ENCODE measurements at places on chromosomes 11 and 22. TPM values are rescaled to one million over a fixed set of nuclear protein-coding genes. Genes with fewer than 3 reads are reported as not detected.

DNA sequence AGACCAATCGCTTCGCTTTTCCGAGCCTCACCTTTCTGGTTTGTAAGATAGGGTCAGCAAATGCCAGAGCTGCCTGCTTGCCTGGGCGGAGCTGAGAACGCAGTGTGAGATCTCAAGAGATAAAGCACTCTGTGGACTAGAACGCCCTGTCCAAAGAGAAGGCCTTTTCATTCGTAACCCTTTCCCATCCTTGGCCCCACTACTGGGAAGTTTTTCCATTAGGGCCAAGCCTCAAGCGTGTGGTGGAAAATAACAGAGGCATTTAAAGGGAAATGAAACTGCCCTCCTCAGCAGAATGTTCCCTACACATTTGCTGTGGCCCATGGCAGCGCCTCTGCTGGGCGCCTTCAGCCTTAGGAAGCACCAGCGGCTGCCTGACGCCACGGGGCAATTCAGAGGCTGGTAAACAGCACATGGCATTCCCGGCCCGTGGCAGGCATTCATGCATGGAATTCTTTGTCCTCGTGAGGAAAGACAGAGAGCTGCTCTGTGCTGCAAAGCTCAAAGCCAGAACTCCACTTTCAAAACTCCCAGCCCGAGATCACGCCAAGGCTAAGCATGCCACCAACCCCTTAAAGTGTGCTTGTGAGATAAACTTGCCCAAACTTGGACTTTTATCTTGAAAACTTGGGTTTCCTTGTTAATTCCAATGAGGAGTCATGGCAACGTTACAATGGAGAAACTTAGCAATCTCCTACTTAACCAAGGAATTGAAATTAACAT lies 38.1 kb downstream of the AHNAK start:
- no peak for DNase-seq

GRCh38 chr11:44032299-44033085 lies 15.3 kb upstream of the ACCSL start:
- DNase-seq = no peak

- DNase-seq = no peak
These were observed 12.1 kb downstream of the SPATA19 start for GRCh38 chr11:133832991-133833897.

- no peak for DNase-seq
These were observed 961 bp downstream of the SUSD2 start for GRCh38 chr22:24181996-24182899.

DNA sequence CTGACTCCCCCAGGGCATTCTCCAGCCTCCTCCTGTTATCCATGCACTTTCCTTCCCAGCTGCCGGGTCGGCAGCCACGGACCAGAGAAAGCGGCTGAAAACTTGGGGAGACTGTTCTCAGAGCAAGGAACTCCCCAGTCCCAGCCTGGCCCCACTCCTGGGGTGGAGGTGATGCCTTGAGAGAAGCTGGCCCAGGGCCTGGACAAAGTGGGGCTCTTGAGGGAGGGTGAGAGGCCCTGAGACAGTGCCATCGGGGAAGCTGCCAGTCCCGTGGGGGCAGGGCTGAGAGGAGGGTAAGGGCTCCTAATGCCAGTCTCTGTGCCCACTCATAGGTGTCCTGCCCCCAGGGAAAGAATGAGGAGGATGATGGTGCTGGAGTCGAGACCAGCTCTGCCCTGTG lies 53.8 kb downstream of the FLRT1 start:
- no peak for DNase-seq

- DNase-seq = no peak
These were observed 30.6 kb downstream of the KIRREL3 start for GRCh38 chr11:126969865-126970479.

DNA sequence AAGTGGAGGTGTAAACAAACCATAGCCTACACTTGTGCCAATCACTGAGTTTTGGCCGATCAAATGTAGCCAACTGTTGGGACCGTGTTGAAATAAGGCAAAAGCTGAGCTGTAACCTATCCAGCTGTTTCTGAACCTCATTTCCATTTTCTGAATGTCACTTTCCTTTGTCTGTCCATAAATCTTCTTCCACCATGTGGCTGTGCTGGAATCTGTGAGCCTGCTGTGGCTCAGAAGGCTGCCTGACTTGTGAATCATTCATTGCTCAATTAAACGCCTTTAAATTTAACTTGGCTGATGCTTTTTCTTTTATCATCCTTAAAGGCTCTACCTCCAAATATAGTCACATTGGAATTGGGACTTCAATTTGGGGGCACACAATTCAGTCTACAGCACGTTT lies 203.1 kb upstream of the MPPED2 start:
- peak; percentile 10 for DNase-seq

- DNase-seq = no peak
These were observed 5.0 kb upstream of the UVRAG start for GRCh38 chr11:75809991-75810390.

DNA sequence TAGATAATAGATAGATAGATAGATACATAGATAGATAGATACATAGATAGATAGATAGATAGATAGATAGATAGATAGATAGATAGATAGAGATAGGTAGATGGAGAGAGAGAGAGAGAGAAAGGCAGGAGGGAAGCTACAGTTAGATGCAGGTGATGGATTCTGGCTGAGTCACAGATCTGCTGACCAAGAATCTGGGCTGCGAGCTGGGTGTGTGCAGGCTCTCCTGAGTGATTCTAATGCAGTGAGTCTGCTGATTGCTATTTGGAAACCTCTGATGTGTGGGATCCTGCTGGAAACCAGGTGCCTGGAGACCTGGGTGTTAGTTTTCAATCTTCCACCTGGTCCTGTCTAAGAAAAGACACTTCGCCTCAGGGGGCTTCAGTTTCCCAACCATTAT lies 1441.8 kb downstream of the TBC1D22A start:
- no peak for DNase-seq

- DNase-seq = peak; percentile 43
These were observed 24.1 kb upstream of the MICAL3 start for GRCh38 chr22:18048441-18048898.

- DNase-seq = no peak
These were observed 12.6 kb upstream of the RASL10A start for GRCh38 chr22:29328055-29328454.

DNA sequence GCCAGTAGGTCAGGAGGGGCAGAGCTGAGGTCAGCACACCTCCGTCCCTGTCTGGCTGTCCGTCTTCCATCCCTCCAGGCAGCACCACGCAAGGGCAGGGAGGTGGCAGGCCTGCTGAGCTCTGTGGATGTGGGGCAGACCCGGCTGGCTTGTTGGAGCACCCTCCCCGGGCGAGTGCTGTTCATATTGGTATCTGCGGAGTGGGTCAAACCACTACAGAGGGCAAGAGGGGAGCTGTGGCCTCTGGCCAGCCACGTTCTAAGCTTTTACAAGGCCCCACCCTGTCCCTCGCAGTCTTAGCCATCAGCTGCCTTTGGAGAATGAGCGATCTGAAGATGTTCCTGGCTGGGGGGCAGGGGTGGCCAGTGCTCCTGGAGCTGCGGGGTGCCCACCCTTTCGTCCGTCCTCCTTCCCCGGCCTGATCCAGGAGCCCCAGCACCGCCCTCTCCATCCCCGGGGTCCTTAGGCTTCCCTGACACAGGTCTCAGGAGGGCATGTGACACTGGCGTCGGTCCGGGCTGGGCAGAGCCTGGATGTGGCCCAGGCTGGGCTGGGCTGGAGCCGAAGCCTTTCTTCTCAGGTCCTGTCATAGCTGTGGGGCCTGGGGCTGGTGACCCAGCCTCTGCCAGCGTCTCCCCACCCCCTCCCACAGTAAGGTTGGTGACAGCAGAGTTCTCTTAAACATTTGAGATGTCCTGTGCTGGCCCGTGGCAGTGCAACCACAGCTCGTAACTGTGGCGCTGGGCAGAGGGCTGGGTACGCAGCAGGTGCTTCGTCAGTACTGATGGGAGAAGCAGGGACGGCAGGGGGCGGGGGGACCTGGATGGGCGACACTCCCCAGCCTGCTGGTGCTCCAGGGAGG lies 31.7 kb upstream of the GRAMD4 start:
- DNase-seq = no peak

GRCh38 chr22:22171357-22172218 lies 73.0 kb upstream of the VPREB1 start:
- no peak for DNase-seq

GRCh38 chr11:38990841-38991240 lies 2392.8 kb upstream of the RAG2 start:
- DNase-seq = no peak

DNA sequence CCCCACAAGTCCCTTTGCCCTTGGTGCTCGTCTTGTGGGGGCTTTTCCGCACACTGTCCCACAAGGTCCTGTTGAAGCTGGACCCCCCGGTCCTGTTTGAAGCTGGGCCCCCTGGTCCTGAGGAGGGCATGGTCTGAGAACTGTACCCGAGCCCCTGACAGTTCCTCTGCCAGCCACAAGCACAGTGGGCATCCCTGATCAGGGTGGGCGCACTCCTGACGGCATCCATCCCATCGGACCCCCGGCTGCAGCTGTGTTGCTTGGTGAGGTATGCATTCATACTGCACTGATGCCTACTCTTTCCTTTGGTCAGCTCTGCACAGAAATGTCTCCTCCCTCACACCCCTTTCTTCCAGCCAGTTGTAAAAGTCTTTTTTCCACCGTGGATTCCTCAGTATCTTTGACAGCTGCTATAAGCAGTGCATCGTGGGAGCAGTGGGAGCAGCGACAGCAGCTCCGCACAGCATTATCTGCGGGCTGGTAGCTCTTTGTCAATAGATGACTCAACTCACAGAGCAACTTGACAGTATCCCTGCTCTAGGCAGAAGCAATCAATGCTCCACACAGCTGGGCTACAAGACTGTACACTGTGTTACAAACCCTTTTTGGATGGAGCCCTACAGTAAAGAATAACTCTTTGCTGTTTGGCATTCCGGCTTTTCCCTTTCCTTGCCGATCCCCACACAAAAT lies 1030.8 kb upstream of the CCDC90B start:
- DNase-seq = no peak

DNA sequence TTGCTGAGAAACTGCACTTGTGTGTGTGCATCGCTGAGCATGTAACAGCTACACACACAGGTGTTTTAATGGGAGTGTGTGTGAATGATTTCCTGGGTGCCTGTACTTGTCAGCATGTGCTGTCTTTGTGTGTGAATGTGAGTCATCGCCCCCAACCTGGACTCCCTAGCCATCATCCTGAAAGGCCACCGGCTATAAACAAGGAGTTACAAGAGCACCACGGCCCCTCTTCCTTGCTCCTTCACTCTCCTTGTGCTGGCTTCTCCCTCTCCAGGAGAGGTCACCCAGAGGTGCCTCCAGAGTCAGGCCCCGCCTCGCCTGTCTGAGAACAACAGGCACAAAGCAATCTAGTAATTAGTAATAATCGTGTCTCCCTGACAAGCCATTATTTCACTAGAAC lies 419.2 kb downstream of the BUD13 start:
- no peak for DNase-seq

- no peak for DNase-seq
These were observed 2.6 kb downstream of the NPTXR start for GRCh38 chr22:38841211-38841610.

DNA sequence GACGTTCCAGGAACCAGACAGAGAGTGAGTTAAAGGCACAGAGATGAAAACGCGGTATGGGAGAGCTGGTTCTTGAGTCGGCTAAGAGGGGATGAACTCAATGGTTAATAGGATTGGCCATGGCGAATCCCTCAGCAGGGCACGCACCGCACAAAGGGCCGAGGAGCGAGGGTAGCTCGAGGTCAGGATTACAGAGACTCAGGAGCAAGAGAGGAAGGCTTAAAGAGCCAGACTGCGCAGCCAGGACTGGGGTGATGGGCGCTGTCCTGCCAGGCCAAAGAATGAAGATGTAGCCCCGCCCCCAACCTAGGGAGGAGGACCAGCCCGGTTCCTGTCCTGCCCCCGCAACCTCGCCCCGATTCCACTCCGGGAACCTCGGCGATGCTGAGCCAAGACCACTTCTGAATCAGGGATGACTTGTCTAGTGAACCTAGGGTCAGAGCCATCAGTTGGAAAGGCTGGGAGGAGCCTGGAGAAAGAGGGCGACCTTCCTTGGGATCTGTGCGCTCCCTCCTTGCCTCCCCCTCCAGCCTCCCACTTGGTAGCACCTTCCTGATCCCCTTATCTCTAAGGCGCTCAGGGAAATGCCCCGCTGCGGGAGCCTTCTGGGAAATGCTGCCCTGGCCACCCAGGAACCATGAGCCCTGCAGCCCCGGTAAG lies at the start of gene PLEKHB1:
TSS of gene PLEKHB1 (plus strand) at position 610 of the 660 bp plus-strand sequence. CDS start at position 638, 28 bp downstream.
- no peak for DNase-seq

- DNase-seq = no peak
These were observed 24.7 kb downstream of the CHEK1 start for GRCh38 chr11:125649465-125650166.

DNA sequence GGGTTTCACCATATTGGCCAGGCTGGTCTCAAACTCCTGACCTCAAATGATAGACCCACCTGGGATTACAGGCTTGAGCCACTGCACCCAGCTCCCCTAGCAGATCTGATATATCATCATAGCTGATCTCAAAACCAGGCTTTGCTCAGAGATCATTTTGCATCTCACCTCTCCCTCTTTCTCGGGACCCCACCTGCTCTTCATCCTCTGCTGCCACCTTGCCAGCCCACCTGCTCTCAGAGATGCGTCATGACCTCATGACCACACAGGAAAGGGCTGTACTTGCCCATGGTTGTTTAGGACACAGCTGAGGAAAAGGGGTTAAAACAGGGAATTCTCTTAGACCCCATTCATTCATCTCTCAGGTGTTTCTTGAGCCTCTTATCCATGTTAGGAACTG lies 27.4 kb downstream of the POU2F3 start:
- DNase-seq = no peak

GRCh38 chr11:119148720-119149017 lies 183 bp upstream of the ABCG4 start:
- no peak for DNase-seq

DNA sequence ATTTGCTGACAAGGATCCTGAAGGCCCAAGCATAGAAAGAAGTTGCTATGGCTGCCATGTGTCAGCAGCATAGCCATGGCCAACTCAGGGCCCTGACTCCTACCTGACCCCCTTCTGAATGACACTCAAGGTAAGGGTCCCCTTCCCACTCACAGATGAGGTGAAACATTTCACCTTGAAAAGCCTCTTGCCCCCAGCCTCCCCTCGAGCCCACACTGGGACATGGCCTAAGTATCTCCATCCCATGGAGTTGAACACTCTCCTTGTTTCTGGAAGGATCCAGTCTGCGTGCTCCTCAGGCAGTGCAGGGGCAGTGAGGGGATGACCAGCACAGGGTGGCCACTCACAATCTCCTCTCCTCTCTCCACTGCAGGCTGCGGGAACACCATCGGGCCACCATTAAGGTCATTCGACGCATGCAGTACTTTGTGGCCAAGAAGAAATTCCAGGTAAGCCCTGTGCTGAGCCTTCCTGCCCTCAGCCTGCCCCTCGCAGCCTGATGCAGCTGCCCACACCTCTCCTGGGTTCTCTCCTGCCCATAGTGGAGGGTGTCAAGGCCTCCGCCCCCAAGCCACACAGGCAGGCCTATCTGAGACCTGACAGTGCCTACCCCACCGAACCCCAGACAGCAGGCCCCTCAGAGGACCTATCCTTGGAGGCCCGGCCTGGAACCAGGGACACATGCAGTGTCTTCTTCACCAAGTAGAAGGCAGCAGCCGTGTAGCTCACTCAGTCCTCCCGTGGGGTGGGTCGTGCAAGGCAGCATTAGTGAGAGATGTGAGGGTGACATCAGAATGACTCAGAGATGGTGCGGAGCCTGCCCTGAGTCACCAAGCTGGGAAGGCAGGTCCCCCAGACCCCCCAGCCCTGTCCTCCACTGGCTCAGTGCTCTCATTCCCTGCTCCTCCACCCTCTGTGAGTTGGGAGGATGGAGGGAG lies 68.9 kb upstream of the KCNQ1OT1 start:
- DNase-seq = peak; percentile 38

GRCh38 chr22:28977481-28977971 lies 84.1 kb downstream of the C22orf31 start:
- DNase-seq = no peak

The GLYAT gene
- polyA plus RNA-seq = not detected

The MRGPRX3 gene
- polyA plus RNA-seq = not detected

The GLB1L2 gene
- 0.18 TPM for polyA plus RNA-seq

The CWF19L2 gene
- 2.7 TPM for polyA plus RNA-seq

The TSSK2 gene
- not detected for polyA plus RNA-seq

The SYT13 gene
- polyA plus RNA-seq = not detected
